ENCODE measurements at places on chromosomes 2 and 18.

- no peak for DNase-seq
Measured at GRCh38 chr2:7861910-7862702, 819.8 kb upstream of the ID2 start.

GRCh38 chr2:66536997-66537396, 102.1 kb downstream of the MEIS1 start:
- no peak for DNase-seq

DNA sequence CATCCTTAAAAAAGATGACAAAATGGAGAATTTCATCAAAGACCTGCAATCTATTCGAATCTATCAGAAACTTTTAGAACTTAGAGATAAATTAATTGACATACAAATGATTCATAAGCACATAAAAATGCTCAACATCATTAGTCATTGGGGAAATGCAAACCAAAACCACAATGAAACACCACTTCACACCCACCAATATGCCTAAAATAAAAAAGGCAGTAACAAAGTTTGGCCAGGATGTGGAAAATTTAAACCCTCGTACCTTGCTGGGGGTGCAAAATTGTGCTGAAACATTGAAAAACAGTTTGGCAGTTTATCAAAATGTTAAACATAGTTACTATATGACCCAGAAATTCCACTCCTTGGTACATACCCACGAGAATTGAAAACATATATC, 11.5 kb upstream of the EIF2AK3 start:
- DNase-seq = peak; percentile 46

- no peak for DNase-seq
Measured at GRCh38 chr2:194060269-194060668, 1596.8 kb upstream of the SLC39A10 start.

DNA sequence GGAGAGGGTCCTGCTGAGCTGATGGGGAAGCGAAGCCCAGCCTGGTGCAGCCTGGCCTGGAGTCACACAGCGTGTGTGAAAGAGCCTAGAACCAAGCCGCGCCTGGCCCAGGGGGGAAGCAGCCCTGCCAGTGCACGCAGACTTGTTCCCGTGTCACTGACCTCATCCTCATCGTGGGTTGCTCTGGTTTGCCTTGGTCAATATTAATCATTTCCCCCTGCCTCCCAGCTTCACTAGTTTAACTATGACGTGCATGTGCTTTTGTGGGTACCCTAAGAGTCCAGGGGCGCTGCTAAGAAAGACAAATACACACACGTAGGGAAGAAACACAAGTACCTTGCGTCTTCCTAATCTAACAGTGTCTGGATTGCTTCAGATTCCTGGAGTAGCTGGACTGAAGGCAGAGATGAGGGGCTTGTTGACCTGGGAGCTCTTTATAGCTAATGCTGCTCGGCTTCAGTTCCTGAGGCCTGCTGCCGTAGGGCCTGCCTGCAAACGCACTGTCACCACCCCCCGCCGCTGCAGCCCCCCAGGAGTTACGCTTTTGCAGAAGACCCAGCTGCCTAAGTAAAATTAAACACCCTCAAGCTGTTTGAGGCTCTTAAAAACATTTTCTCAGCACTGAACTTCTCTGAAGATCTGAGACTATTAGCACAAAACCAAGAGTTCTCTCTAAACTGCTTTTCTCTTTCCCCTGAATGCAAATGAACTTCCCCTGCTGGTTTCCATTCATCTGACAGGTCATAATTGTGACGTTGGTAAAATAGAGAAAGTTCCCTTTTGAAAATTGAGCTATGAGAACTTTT, 159.2 kb downstream of the FAM210A start:
- peak; percentile 48 for DNase-seq

GRCh38 chr2:165837122-165837521, 43.1 kb upstream of the GALNT3 start:
- DNase-seq = no peak

GRCh38 chr18:74281980-74282754, 9.6 kb downstream of the CYB5A start:
- DNase-seq = no peak

Data from CD4-positive, alpha-beta T cell treated with Interleukin-17A for 1 hour (primary cell).